ENCODE measurements at places on chromosomes 5 and 9.

DNA sequence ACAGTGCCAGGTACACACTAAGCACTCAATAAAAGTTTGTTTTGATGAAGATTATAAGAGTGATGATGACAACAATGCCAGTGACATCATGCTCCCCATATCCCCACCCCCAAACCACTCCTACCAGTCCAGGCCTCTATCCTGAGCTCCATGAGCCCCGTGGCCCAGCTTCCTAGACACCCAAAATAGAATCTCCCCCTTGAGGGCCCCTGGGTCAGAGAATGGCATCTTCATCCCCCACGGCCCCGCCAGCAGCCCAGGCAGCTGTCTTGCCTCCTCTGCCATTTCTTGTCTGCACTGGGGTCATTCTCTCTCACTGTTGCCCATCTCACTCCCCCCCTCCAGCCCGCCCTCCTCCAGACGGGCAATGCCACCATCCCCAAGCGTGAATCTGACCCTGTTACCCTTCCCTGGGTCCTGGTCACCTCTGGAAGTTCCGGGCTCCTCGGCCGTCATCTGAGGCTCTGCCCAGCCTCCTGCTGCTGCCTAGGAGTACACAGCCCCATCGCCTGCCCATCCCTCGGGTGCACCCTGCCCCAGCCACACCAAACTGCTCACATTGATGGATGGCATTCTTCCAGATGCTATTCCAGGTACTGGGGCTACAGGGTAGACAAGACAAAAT is 76.8 kb upstream of the LMX1B start:
- no peak for DNase-seq

GRCh38 chr5:56253126-56253525 is 20.0 kb upstream of the ANKRD55 start:
- DNase-seq, result no peak

- no peak for DNase-seq
These were observed 118.7 kb downstream of the PJA2 start for GRCh38 chr5:109291090-109291489.

GRCh38 chr9:114417511-114417910 is 29.7 kb upstream of the AKNA start:
- DNase-seq, result no peak

- no peak for DNase-seq
These were observed 426.2 kb upstream of the BRINP1 start for GRCh38 chr9:119795395-119795794.

GRCh38 chr9:96193236-96193755 is 108.7 kb downstream of the HSD17B3 start:
- DNase-seq, result no peak

GRCh38 chr5:64330728-64331231 is 165.1 kb downstream of the RNF180 start:
- DNase-seq, result no peak

DNA sequence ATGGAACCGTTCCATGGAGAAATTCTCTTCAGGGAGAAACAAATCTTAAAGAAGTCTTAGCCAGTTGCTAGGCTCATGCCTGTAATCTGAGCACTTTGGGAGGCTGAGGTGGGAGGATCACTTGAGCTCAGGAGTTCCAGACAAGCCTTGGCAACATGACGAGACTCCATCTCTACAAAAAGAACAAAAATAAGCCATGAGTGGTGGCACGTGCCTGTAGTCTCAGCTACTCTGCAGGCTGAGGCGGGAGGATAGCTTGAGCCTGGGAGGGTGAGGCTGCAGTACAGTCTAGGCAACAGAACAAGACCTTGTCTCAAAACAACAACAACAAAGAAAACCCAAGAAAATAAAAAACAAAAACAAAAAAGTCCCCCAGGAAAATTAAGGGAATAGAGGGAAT is 8.2 kb downstream of the HSPB3 start:
- no peak for DNase-seq

All from stimulated activated naive CD8-positive, alpha-beta T cell treated with anti-CD3 and anti-CD28 coated beads, Interleukin-15, amount 100 ng/mL, for 72 hours (primary cell).